Jurkat, Clone E6-1 (cell line): ENCODE measurements at places on chromosomes 4 and X.

DNA sequence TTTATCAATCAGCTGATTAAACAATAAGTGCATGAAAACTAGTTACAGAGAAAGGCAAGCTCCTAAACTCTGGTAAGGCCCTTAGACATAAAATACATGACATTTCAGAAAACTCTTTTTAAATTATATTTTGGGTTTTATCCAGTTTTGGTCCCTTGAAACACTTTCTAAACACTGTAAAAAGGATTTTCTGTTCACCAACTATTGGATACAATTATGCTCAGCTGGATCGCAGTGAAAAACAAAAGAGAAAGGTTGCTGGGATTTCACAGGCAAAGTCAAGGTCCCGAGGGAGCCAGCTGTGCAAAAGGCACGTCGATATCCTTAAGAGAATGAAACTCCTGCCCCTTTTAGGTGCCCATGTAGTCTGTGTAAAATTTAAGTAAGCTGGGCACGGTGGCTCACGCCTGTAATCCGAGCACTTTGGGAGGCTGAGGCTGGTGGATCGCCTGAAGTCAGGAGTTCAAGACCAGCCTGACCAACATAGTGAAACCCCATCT, 1018.4 kb upstream of the INTU start:
- DNase-seq = no peak

GRCh38 chrX:105695451-105695850, 126.9 kb upstream of the NRK start:
- DNase-seq = no peak

DNA sequence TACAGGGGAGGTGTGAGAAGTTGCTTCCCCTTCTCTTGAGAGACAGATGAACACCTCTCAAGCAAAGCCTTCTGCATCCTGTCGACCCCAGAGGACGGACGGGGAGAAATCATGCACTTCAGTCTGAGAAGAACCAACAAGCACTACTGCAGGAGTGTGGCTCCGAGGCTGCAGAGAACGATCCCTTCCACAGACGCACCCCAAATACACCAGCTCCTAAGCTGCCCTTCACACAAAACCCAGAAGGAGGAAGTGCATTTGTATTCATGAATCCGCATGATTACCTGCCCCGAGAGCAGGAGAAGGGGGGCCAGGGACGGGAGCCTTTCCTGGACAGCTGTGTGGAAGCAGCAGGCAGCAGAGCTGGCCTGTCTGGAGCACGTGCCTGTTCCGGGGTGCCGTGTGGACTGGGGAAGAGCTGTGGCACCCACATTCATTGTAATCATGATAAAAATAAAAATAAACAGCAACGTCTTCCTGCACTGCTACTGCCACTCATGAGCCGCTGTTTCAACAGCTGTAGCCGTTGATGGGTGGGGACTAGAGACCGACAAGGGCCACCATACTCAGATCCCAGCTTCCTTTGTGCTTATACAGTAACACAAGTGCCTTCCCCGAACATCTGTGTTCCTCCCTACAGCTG, 42.9 kb downstream of the ACSL1 start:
- no peak for DNase-seq

DNA sequence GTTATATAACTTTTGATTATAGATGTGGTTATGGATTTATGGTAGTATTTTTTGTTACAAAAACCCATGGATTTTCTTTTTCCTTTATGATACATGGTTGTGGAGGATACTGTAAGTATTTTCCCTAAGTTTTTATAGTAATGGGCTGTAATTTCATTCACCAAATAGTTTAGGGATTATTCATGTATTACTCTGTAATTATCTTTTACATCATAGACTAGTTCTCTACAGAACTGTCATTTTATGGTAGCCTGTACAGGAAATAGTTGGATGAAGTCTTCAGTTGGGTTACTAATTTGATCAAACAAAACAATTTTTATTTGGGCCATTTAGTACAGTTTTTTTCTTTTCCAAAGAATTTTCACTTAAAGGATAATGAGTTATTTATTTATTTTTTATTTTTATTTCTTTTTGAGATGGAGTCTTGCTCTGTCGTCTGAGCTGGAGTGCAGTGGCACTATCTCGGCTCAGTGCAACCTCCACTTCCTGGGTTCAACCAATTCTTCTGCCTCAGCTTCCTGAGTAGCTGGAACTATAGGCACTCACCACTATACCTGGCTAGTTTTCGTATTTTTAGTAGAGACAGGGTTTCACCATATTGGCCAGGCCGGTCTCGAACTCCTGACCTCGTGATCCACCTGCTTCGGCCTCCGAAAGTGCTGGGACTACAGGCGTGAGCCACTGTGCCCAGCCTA, 42.1 kb downstream of the RBPJ start:
- no peak for DNase-seq

GRCh38 chrX:153669174-153669890, 4.3 kb downstream of the PNCK start:
- DNase-seq = peak; percentile 20

DNA sequence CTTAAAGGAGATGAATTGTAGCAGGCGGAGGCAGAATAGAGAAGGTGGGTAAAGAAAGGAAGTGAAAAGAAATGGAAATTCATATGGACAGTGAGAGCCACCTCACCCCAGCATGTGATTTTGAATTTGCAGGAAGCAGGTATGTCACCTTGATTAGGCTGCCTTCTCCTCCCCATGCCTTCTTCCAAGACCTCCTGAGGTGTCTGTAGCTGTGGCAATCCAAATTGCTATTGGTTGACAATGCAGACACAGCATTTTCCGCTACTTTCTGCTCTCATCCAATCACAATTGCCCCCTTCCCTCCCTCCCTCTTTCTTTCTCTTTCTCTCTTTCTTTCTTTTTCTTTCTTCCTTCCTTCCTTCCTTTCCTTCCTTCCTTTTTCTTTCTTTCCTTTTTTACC, 38.5 kb downstream of the RAB33B start:
- DNase-seq = no peak

DNA sequence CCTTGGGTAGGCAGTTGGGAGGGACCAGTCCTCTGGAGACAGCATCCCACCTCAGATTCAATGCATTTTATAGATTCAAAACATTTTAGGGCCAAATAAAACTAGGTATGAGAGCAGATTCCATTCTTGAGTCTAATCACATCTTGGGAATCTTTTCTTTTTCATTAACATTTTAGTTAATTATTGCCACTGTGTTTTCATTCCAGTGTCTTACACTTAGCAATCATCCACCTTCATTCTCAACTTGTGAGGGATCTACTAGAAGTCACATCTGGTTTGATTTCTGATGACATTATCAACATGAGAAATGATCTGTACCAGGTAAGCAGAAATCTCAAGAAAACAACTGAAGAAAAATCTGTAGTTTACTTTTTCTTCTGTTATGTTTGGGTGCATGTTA, 99.5 kb downstream of the NFKB1 start:
- DNase-seq = no peak
